ENCODE measurements at places on chromosomes 16 and 17.

GRCh38 chr16:554640-555365 is 5.4 kb upstream of the PRR35 start:
- DNase-seq = no peak

- no peak for DNase-seq
Measured at GRCh38 chr17:77828749-77829539, 129.6 kb upstream of the TNRC6C start.

DNA sequence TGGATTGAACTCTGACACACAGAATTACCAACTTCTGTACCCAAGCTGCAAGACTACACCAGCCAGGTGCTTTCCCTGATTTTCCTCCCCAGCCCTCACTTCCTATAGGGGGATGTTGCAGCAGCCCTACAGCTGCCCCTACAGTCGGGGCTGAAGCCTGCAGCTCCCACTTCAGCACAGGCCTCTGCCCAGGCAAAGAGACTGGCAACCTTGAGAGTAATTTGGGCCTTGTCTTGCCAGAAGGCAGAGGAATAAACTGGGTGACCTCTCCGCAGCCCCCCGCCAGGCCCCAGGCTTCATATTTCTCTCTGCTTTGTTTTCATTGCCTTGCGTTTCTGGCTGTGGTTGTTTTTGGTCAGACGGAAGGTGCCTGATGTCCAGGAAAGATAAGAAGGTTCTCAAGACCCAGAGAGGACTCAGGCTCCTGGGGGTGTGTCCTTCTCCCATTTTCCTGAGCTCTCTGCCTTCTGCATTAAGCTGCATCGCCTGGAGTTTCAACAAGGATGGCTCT is 32.0 kb downstream of the SLC6A4 start:
- no peak for DNase-seq

DNA sequence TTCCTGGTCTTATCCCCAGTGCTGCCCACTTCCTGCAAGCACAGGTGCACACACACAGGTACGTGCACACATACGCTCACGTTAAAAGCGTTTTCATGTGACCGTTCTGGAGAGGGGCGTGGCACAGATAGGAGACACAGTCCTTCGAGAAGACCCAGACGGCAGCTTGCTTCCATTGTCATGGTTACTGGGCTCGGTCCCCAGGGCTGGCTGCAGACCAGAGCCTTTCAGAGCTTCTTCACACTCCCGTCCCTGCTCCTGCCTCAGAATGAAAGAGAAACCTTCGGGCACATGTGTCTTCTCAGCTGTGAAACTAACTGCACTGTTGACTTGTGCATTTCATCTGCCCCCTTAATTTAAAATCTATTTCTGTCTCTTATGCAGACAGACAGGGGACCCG is 154.2 kb downstream of the PITPNC1 start:
- no peak for DNase-seq

- DNase-seq = no peak
Measured at GRCh38 chr17:19372866-19373504, 5.3 kb upstream of the MAPK7 start.

DNA sequence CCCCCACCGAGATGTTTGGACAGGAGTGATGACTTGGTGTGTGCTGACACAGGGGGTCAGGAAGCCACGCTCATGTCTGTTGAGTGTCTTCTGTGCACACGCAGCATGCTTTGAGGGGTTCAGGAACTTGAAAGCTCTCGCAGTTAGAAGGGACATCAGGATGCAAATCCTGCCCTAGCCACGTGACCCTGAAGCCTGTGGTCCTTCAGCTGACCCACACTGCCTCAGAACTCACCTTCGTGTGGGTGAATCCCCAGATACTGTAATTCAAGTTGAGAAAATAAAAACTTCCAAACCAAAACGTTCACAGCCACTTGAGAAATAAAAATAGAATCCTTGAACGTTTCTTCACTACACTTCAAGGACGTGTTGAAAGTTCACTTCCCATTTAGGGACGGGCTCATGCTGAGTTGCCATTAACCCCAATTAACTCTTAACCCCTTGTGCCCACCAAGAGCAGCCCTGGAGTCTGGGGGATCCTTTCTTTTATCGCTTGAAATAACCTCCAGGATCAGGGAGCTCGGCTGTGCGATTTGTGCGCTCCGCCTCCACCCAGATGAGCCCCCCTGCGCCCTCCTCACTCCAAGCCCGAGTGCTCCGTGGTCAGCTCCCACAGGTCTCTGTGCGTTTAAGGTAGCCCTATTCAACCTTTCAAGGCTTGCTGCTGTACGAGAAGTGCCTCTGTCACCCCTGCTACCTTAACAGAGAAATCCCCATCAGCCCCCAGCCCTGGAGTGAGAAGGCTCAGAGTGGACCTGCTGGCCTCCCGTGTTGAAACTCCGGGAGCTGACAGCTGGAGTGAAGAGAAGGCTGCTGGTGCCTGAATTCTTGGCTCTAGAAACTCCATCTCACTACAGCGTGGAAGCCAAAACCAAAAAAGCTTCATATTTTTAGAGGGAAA is 36.2 kb upstream of the NAT9 start:
- DNase-seq = no peak

GRCh38 chr17:10311131-10311530 is 61.7 kb downstream of the MYH13 start:
- no peak for DNase-seq

DNA sequence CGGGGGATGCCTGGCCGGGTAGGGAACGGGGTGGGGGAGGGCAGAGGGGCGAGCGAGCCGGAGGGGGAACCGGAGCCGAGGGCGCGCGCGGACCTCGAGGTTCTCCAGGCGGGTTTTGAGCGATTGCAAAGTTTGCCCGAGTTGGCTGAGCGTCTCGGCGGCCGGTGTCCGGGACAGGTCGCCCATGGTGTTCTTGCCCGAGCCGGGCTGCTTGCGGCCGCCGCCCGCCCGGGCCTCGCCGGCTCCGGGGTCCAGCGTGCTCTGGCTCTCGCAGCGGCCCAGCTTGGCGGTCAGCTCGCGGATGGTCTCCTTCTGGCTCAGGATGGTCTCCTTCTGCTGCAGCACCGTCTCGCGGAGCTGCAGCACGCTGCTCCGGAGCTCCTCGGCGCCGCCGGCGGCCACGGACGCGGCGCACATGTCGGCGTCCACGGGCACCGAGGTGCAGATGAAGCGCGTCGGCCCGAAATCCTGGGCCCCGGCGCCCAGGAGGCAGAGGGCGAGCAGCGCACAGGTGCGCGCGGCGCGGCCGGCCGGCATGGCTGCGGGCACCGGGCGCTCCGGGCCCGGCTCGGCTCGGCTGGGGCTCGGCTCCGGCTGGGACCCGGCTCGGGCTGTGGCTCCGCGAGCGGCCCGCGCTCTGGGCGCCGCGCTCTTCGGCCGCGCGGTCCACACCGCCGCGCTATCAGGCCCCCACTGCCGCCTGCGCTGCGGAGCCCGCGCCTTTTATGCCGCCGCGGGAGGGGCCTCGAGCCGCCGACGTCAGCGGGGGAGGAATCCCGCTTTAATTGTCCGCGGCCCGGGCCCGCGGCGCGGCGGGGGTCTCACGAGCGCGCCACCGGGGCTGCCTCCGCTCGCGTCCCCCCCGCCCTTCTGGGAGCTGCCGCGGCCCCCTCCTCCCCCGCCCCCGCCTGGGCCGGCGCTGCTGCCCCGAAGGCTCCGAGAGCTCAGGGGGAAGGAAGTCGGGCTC is at the start of gene NPTX1:
NPTX1 (minus strand) TSS at position 698 of the 967 bp plus-strand sequence; CDS start at position 537, 161 bp downstream.
- no peak for DNase-seq

DNA sequence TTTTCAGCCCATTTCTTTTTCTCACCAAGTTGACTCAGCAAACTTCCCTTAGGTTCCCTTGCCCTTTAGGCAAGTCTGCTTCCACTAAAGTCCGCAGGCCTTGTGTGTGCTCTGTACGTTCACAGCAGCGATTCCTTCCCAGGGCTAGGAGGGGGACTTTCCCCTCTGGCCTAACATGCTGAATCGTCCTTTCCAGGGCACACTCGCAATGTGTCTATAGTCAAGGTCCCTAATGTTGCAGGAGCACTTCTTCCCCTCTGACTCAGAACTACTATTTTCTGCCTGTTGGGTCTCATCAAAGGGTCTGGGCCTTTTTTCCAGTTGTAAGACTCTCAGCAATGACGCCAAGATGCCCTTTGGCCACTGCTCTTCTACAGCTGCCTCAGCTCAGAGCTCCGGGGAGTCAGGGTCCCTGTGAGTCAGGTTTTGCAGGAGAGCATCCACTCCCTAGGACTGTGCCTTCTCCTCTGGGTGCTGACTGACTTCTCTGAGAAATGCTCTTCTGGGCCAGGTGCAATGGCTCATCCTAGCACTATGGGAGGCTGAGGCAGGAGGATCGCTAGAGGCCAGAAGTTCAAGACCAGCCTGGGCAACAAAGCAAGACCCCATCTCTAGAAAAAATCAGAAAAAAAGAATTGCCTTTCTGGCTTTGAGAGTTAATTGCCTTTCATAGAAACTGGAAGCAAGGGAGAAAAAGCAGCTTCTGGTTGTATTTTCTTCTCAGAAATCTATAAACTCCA is 64.4 kb upstream of the TBX2 start:
- DNase-seq = peak; percentile 14

GRCh38 chr16:81517629-81518438 is 73.2 kb downstream of the CMIP start:
- DNase-seq = peak; percentile 10

GRCh38 chr16:63415014-63415413 is 1378.8 kb upstream of the CDH8 start:
- no peak for DNase-seq

GRCh38 chr17:48587276-48588073 is 2.6 kb downstream of the HOXB3 start:
- DNase-seq = no peak

GRCh38 chr17:8153525-8153956 is 1.3 kb upstream of the PER1 start:
- peak; percentile 74 for DNase-seq

GRCh38 chr17:73921306-73921705 is 277.1 kb upstream of the SDK2 start:
- DNase-seq = no peak

- no peak for DNase-seq
Measured at GRCh38 chr16:66387817-66388332, 21.4 kb downstream of the CDH5 start.

DNA sequence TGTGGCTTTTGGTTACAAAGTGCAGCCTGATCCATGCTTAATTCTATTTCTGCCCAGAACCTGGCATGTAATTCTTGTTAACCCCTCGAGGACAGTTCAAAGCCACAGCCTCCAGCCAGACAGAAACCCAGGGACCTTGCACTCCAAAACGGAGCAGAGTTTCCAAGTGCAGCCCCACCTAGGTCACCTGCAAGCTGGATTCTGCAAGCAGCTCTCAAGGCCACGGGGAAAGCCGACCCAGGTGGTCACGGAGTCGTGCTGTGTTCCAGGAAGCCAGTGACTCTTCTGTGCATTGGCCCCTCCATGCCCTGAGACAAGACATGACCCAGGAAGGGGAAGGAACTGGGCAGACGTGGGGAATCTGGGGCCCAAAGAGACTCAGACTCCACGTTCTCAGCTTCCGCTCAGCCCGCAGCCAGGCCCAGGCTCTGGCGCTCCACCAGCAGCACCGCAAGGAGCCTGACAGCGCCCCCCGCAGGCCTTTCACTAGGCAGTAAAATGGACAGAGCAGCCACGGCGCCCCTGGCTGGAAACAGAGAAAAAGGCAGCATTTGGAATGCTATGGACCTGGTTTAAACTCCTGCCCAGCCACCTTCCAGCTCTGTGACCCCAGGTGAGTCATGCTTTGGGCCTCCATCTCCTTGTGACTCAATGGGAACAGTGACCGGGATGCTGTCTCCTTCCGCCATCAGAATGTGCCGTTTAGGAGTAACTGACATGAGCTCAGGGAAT is 27.3 kb upstream of the GSG1L start:
- no peak for DNase-seq

DNA sequence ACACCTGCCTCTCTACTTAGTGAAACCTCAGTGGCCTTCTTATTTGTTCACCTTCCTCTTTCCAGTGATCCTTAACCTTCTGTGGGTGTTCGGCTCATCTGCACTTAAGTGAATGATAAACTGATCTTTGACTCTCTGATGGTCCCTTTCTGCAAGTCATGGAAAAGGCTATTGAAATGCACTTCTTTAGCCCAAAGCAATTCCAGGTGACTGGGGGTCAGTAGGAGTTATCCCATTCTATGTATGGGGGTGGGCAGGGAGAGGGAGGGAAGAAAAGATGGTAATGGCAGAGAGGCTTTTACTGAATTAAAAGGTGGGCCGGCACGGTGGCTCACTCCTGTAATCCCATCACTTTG is 170.8 kb downstream of the RGS9 start:
- DNase-seq = no peak
